ENCODE measurements at places on chromosomes 3 and 15.

DNA sequence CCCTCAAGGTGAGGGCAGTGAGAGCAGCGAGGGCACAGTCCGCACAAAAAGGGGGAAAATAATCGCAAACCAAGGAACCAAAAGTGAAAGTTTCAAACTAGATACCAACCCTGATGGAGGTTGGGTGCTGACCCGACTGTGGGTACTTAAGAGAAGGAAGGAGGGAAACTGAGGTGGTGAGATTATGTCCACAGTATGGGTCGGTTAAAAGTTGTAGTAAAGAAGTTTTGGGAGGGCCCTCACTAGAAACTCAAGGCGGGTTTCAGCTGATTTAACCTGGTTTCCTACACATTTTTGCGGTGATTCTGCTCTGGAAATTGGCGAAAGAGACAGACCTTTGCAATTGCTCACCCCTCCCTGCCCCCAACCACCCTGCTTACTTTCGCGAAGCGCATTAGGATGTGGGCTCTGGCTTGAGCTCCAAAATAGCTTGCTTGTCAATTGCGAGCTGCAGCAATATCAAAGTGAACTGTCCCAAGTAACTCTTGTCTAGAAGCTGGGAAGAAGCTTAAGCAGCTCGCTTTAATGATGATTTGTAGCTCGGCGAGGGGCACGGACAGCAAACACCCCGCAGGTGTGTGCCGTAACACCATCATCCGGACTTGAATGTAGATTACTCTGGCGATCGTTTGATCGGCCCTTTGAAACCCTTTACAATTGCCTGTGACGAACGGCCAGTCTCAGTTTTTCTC, 15.8 kb downstream of the SOX2 start:
- no peak for DNase-seq

DNA sequence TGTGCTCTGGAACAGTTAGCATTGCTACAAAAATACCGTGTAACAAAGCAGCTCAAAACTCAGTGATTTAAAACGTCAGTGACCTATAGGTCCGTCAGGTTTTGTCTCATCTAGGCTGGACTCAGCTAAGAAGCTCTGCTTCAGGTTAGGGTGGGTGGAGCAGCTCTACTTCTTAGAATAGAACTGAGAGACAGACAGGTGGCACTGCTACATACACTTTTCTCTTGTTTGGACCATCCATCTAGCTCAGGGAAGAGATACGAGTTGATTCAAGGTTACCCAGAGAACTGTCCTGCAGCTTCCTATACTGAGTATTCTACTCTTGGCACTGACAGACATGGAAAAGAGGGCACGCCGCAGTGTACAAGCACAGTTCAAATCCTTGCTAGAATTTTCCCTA, 456.1 kb downstream of the IGSF11 start:
- DNase-seq = no peak

GRCh38 chr3:87977765-87978164, 81.0 kb downstream of the CGGBP1 start:
- no peak for DNase-seq

GRCh38 chr3:141311170-141311495, 57.2 kb upstream of the ZBTB38 start:
- no peak for DNase-seq
